H7 (cell line): ENCODE measurements at places on chromosomes 11 and 22.

DNA sequence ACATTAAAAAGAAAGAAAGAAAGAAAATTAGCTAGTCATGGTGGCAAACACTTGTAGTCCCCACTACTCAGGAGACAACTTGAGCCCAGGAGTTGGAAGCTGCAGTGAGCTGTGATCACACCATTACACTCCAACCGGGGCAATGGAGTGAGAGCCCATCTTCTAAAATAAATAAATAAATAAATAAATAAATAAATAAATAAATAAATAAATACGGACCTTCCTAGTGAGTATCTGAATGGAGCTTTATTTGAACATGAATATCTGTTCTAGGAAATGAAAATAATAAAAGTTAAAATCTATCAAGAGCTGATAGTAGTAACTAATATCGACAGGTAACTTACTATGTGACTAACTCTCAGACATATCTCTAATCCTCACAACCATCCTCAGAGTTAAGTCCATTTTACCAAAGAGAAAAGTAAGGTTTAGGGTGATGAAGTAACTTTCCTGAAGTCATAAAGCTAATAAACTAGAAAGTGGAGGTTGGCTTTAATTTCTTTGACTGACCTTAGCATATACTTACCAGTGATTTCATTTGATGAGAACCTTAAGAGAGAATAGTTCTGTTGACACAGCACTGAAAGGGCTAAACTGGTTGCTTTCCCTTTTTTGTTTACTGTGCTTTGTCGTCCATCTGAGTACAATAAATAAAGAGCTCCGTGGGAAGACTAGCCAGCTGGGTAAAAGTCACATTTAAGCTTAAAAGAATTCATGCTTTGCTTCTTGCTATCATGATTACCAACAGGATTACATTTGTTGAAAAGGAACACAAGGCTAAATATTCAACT is 22.4 kb downstream of the ENTHD1 start:
- DNase-seq = no peak

- DNase-seq = no peak
Measured at GRCh38 chr11:74638869-74639268, 46.5 kb downstream of the POLD3 start.

DNA sequence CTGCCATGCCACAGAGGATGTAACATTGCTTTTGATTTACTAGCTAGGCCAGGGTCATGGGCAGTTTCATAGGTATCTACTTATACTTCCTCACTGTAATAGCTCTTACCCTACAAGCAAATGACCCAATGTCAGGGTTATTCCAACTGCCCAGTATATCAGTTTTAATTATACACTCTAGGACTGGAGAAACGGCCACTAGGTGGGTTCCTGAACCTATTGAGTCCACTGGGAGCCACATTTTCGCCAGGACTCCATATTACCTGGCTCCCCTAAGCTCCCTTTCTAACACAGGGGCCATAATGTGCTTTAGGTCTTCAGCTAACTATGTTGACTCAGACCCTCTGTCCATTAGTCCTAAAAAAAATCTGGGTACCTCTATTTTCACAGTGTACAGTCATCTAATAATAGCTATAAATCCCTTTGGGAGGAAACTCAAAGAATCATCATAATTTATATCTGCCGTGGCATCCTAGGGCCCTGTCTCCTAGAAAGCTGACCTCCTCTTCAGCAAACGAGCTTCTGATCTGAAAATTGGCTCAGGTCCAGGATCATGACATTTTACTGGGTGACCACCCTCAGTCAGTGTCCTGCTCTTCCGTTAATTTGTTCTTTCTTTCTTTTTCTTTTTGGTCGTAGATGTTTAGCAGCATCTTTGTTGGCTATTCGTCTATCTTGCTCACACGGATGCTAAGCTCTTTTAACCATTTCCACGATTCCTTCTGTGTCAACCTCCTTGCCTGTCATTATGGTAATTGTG is 244.3 kb downstream of the FAM76B start:
- DNase-seq = no peak

DNA sequence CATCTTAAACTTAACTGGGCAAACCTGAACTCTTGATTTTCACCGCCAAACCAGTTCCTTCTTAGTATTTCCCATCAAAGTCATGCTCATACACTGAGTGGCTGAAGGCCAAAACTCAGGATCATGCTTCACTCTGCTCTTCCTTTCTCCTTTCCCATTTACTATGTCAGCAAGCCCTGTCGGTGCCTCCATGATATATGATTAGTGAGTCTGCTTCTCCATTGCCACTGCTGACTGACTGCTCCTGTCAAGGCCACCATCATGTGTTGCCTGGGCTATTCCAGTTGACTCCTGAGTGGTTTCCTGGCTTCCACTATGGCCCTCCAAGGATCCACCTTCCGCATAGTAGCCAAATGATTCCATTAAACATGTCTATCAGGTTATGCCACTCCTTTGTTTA is 42.8 kb upstream of the AMPD3 start:
- no peak for DNase-seq

GRCh38 chr22:20456722-20457076 is 19.1 kb upstream of the SCARF2 start:
- no peak for DNase-seq

DNA sequence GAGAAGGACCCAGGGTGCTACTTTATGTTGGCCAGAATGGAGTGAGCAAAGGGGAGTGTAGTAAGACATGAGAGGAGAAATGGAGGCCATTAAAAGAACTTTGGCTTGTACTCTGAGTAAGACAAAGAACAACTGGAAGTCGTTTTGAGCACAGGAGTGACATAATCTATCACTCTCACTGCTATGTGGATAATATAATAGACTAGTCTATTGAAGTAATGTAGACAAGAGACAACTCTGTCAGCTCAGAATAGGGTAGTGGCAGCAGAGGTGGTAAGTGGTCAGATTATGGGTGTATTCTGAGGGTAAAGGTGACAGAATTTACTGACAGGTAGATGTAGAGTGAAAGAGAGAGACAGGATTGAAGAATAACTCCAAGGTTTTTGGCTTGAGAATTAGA is 8.2 kb downstream of the KIF18A start:
- no peak for DNase-seq

GRCh38 chr11:34926101-34926830 is 9.8 kb downstream of the PDHX start:
- DNase-seq = no peak

DNA sequence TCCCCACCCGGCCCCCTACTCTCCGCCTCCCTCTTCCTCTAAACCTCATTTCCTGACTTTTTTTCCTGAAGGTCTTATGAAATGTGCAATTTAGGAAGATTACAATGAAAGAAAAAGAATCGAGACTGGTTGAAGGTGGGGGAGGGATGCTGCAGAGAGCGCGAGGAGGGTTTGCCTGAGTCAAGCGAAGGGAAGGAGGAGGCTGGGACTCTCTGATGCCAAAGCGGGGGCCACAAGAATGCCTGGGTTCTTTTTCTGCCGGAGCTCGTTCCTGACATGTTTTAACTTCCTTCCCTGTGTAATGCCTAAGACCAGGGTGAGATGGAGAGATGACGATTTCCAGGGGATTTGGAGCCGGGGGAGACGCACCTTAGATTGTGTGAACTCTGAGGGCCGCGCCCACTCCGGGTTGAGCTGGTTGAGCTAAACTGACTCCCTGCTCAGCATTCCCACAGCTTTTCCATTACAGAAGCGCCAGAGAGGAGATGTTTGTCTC is 270.5 kb upstream of the SORL1-AS1 start:
- DNase-seq = peak; percentile 36

DNA sequence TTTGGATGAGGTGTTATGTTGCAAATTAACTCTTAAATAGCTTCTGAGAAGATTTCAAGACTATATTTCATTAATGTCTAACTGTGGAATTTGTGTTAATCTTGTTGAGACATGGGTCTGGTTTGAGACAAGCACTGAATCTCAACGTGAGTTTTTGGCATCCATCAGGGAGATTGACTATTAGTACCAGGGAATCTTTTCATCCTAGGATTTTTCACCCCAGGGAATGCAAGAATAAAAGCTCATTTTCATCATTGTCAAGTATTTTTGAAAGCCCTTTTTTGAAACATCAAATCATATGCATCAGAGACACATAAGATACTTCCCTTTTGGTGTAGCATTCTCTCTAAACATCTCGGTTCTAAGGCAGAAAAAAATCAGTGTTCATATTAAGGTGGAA is 19.5 kb downstream of the OR5T2 start:
- no peak for DNase-seq

GRCh38 chr11:71298016-71298550 is 45.7 kb upstream of the SHANK2 start:
- DNase-seq = no peak

- DNase-seq = no peak
Measured at GRCh38 chr11:28529046-28529445, 420.9 kb downstream of the METTL15 start.

DNA sequence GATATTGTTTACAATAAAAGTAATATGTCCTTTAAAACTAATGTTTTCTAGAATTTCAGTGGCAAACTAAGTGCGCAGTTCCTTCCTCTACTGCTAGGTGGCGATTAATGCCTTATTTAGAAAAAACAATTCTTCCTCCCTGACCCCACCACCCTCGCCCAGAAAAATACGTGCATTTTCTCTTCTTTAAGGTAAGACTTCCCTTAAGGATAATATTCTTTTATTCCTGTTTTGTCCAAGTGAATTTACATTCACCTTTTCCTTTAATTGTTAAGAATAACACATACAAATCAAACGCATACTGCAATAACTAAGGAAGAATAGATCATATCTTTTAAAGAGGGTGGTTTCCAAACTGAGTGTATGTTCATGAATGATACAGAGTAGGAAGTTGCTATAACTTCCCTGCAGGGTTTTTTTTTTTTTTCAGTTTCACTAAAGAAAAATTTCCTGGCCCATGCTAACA is 17.0 kb upstream of the PSMA1 start:
- peak; percentile 76 for DNase-seq

- peak; percentile 23 for DNase-seq
Measured at GRCh38 chr22:44442186-44442815, 55.7 kb downstream of the RTL6 start.

DNA sequence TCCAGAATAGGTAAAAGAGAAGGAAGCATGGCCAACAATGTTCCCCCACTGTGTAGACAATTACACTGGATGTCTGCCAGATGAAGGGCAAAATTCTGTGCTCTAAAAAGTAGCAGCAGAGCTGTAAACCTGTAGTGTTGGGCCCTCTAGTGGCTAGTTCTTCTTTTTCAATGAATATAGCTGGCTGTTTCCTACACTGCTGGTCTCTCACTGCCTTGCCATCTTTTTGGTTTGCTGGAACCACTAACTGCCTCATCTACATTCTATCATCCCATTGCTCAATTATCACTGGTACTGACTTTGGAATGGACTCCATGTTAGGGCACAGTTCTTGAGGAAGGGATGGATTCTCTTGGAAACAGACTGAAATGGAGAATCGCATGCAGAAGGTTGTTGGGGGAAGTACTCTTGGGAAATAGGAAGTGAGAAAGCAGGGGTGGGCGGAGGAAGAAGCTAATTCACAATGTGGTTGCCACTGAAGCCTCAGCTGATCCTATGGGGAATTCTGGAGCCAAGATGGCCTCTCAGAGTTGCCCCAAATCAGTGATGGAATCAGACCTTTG is 17.9 kb downstream of the KCNE3 start:
- DNase-seq = peak; percentile 55

GRCh38 chr22:34902335-34902734 is 163.6 kb upstream of the ISX start:
- no peak for DNase-seq

GRCh38 chr11:58046231-58046630 is 15.5 kb downstream of the OR6Q1 start:
- no peak for DNase-seq

DNA sequence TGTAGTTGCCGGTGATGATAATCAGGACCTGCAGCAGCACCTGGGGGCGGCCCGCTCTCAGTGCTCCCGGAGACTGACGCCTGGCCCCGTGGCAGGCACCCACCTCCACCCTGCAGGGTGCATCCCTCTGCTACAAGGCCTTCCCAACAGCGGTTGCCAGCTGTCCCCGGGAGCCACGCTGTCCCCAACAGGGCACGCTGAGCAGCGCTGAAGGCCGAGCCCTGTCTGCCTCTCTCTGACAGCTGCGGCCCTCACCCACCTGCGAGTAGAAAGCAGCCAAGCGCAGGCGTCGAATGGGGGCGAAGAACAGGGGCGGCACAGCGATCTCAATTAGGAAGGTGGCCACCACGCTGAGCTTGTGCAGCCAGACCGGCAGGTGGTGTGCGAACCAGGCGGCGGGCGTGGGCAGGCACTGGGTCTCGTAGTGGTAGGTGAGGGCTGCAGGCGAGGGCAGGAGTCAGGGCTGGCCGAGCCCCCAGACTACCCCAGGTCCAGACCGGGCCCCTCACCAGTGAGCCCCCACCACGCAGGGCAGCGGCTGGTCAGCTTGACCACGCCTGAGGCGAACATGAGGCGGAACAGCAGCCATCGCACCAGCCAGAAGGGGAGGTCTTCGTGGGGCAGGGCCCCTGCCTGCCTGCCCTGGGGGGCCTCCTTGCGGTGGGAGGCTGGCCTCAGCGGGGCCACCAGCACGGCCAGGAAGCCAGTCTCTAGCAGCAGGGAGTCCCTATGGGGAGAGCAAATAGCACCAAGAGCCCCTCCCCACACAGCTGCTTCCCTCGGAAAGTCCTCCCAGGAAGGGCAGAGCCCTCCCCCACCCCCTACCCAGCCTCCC is 1.5 kb downstream of the LMF2 start:
- peak; percentile 62 for DNase-seq

DNA sequence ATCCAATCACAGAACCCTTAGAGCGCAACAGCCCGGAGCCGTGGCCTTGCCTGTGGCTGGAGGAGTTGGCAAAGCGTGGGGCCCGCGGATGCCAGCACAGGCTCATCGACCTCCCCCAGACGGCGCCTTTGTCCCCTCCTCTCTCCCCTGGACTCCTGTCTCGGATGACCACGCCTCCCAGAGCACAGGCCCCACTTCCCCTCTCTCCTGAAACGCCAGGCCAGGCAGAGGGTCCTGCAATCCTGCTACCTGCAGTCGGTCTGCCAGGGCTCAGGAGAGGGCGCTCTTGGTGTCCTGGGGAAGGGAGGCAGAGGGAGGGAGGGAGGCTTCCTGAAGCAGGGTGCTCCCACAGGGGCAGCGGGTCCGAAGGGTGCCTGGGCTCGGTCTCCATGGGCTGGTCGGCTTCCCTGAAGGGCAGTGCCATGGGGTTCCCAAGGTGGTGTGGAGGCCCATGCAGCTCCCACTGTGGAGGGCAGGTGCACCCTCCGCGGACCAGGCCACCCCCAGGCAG is 16.6 kb upstream of the TTLL12 start:
- DNase-seq = peak; percentile 94

- DNase-seq = peak; percentile 75
Measured at GRCh38 chr11:32870676-32871075, 21.9 kb upstream of the QSER1 start.

DNA sequence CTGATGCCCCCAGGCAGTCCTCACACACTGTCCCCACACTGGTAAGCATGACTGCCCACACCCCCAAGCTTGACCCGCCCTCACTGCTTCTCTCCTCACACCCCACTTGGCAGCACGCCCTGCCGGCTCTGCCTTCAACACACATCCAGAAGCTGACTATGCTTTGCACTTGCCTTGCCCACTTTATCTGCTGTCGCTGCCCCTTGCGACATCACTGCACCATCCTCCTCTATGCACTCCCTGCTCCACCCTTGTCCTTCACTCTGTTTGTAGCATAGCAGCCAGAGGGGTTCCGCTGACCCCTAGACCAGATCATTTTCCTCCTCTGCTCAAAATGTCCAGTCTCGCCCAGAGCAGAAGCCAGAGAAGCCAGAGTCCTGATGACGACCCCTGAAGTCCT is 25.3 kb upstream of the SLC25A1 start:
- DNase-seq = no peak

- peak; percentile 33 for DNase-seq
Measured at GRCh38 chr11:2085251-2086066, 53.7 kb downstream of the IGF2 start.
